MCF 10A (cell line): ENCODE measurements at places on chromosomes 5 and 9. TPM values are rescaled to one million over a fixed set of nuclear protein-coding genes. Genes with fewer than 3 reads are reported as not detected.

Gene FOXD4L6
- 0.30 and 0.69 TPM in 2 replicates for total RNA-seq

DNA sequence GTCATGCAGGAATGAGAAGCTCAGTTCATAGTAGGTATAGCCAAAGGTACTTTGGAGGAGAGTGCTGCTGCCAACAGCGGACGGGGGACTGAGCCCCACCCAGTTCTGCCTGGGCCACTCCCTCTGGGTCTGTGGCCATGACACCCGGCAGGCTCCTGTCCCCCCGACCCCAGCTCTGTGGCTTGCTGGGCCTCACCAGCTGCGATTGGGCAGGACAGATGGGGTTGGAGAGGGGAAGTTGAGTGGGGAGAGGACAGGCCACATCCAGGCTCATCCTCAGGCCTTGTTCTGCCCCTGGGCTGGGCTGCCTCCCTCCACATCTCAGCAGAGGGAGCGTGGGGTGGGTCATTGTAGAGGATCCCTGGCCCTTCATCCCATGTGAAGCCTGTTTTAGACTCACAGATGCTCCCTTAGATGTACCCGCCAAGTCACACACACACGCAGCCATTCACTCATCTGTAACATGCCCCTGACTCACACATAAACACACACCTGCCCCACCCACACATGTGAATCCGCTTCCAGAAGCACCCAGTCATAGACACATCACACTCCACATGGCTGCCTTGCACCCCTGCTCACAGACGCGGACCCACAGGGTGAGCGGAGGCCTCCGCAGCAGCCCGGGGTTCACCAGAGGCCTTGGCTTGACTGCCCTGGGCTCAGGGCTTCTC is 48.8 kb downstream of the NTNG2 start:
- peak; percentile 43 for DNase-seq
- H3K36me3 ChIP-seq = no peaks in the 10 kb centered on the region
- no peak overlapping the region for H3K4me3 ChIP-seq

- H3K4me3 ChIP-seq = no peak overlapping the region
- H3K4me1 ChIP-seq = no peaks in the 10 kb centered on the region
- no peak overlapping the region for H3K27ac ChIP-seq
- H3K27me3 ChIP-seq = no peaks in the 10 kb centered on the region
- DNase-seq = no peak
- no peaks in the 10 kb centered on the region for H3K36me3 ChIP-seq
These were observed 65.9 kb downstream of the SPATA31D1 start for GRCh38 chr9:82054264-82055015.

DNA sequence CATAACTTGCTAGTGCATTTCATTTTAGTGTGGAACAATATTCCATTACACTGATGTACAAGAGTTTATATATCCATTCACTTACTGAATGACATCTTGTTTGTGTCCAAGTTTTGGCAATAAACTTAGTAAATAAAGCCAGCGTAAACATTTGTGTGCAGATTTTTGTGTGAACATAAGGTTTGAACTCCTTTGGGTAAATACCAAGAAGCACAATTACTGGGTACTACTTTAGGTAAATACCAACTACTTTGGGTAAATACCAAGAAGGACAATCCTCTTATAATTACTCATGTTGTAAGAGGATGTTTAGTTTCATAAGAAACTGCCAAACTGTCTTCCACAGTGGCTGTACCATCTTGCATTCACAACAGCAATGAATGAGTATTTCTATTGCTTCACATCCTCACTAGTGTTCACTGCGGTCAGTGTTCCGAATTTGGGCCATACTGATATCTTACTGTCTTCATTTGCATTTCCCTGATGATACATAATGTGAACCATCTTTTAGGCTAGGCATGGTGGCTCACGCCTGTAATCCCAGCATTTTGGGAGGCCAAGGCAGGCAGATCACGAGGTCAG is 2.3 kb upstream of the SYK start:
- DNase-seq = no peak
- H3K27ac ChIP-seq = no peak overlapping the region
- no peaks in the 10 kb centered on the region for H3K4me1 ChIP-seq
- peaks cover 34% of the 10 kb centered on the region for H3K27me3 ChIP-seq
- H3K4me3 ChIP-seq = no peak overlapping the region
- H3K36me3 ChIP-seq = no peaks in the 10 kb centered on the region

Gene ABLIM3
- 168 and 206 TPM in 2 replicates for total RNA-seq

DNA sequence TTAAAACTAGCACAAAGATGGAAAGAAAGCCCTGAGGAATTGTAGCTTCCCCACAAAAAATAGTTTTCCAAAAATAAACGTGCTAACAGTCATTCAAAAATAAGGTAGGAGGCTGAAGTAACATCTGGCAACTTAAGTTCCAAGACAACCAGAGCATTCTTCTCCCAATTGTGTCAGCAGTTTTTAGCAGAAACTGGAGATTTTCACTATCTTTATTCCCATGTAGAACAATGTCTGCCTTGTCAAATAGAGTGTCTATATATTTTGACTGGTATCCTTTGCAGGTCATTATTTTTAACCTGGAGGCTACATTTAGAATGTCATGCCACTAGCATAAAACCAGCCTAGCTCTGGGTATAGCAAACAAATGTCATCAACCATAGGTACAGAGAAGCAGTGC is 10.8 kb downstream of the TYRP1 start:
- H3K27ac ChIP-seq = no peak overlapping the region
- no peak for DNase-seq
- no peak overlapping the region for H3K4me3 ChIP-seq
- peaks cover 16% of the 10 kb centered on the region for H3K4me1 ChIP-seq

Gene CTXN3
- total RNA-seq = not detected in 2 replicates

Gene KIF20A
- total RNA-seq = 19.0 and 30.6 TPM in 2 replicates

Gene DMRT3
- not detected in 2 replicates for total RNA-seq

Gene CAMSAP1
- 31.0 and 39.5 TPM in 2 replicates for total RNA-seq

- peak overlapping the region; percentile 92 for H3K4me3 ChIP-seq
- peaks cover 33% of the 10 kb centered on the region for H3K36me3 ChIP-seq
- H3K27me3 ChIP-seq = no peaks in the 10 kb centered on the region
- H3K27ac ChIP-seq = peak overlapping the region; percentile 87
These were observed 578 bp upstream of the PSAT1 start for GRCh38 chr9:78296201-78296892.

Gene DCAF12
- 39.8 and 44.2 TPM in 2 replicates for total RNA-seq
